Liver (tissue), 10 donors: ENCODE measurements at places on chromosomes 12 and 14. TPM values are rescaled to one million over a fixed set of nuclear protein-coding genes. Genes with fewer than 3 reads are reported as not detected.

The SYNJ2BP gene
- total RNA-seq = 22.0 TPM

The PRB2 gene
- total RNA-seq = not detected

The TAS2R20 gene
- total RNA-seq = 5.9 TPM

The DCN gene
- total RNA-seq = 87.6 TPM

The CSAD gene
- 37.1 TPM for total RNA-seq

The KRT79 gene
- not detected for total RNA-seq

The LRRC10 gene
- not detected for total RNA-seq

The HPD gene
- 31.3 TPM for total RNA-seq

The LRRIQ1 gene
- total RNA-seq = 0.05 TPM

The TAS2R42 gene
- not detected for total RNA-seq

The MOAP1 gene
- 13.2 TPM for total RNA-seq

DNA sequence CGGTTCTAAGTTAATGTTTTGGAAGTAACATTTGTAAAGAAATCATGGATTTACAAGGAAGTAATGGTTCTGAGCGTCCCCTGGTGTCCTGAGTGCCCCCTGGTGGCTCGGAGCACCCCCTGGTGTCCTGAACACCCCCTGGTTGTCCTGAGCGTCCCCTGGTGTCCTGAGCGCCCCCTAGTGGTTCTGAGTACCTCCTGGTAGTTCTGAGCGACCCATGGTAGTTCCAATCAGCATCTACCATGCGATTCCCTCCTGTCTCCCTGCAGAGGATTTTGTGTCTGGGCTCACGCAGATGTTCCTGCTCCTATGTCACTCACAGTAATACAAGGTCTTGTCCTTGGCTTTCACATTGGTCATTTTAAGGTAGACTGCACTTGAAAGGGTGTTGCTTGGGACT, 1352.9 kb downstream of the TMEM121 start:
- no peak for DNase-seq
- H3K27ac ChIP-seq = no peak overlapping the region
- no peaks in the 10 kb centered on the region for H3K4me1 ChIP-seq
- H3K27me3 ChIP-seq = no peaks in the 10 kb centered on the region

GRCh38 chr14:97224016-97224415, 426.8 kb downstream of the VRK1 start:
- H3K27ac ChIP-seq = no peak overlapping the region
- H3K4me3 ChIP-seq = no peak overlapping the region
- DNase-seq = no peak

DNA sequence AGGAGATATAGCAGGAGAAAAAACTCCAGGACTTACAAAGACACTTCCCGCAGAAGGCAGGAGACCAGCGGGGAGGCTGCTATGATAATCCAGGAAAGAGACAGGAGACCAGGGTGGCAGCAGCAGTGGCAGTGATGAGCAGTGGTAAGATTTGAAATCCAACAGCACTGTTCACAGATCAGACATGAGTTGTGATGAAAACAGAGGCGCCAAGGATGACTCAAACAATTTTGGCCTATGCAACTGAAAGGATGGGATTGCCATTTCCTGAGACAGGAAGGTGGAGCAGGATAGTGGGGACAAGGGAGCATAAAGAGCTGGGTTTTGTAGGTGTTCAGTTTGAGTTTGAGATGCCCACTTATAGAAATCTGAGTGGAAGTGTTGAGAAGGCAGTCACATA, 108.6 kb upstream of the DYRK2 start:
- H3K27ac ChIP-seq = no peak overlapping the region
- no peaks in the 10 kb centered on the region for H3K27me3 ChIP-seq
- H3K4me1 ChIP-seq = no peaks in the 10 kb centered on the region
- H3K4me3 ChIP-seq = no peak overlapping the region

- no peak overlapping the region for H3K4me3 ChIP-seq
- no peaks in the 10 kb centered on the region for H3K27me3 ChIP-seq
- H3K27ac ChIP-seq = no peak overlapping the region
- no peaks in the 10 kb centered on the region for H3K36me3 ChIP-seq
Observed at GRCh38 chr12:65636436-65636835, 187.8 kb upstream of the HMGA2 start.

DNA sequence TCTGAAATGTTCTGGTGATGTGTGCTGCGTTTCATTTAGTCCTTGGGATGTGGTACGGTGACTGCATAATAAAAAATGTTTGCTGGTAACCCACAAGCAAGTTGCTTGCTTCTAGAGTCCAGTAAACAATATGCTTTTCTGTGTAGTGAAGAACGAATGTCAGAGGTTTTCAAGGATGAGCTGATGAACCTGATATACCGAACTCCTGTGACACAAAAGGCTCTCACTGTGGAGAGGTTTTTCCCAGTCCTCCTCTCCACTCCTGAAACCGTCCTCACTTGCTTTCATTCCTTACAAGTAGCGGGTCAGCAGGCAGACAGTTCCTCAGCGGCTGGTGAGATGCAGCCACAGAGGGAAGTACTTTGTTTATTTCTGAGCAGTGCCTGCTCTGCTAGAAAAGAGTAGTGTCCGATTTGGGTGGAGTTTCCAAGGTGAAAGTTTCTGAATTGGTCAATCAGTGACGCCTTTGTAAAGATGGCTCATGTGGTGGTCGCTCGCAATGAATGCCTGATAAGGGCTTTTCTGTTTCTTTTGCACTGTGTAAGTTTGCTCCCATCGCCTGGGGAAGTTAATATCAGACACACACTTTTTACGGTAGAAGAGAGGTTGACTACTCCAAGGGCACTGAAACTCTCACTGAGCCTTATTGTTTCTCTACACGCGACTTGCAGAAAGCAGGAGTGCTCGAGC, 3.0 kb downstream of the ETV6 start:
- H3K4me3 ChIP-seq = peak overlapping the region; percentile 98
- peak overlapping the region; percentile 58 for H3K27ac ChIP-seq

DNA sequence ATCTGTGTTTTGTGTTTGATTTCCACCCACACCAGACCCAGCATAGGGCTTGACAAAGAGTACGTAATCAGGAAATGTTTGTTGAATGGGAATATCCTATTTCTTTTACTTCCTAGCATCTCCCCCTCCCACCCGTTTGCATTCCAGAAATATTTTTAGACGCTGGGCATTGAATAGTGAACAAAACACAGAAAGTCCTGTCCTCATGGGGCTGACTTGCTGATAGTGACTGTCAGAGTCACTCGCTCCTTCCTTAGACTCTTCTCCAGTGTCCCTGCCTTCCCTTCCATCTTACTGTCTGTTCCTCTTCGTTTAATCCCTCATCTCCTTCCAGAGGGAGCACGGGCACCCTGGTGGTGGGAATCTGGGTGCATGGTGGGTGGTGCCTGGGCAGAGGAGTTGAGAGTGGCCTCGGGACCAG, 53.6 kb downstream of the SLC25A47 start:
- no peaks in the 10 kb centered on the region for H3K27me3 ChIP-seq
- peaks cover 25% of the 10 kb centered on the region for H3K4me1 ChIP-seq
- DNase-seq = no peak
- H3K27ac ChIP-seq = peak overlapping the region; percentile 94
- peak overlapping the region; percentile 85 for H3K4me3 ChIP-seq

- no peak for DNase-seq
- no peaks in the 10 kb centered on the region for H3K27me3 ChIP-seq
- peaks cover 8% of the 10 kb centered on the region for H3K4me1 ChIP-seq
- H3K4me3 ChIP-seq = no peak overlapping the region
- no peaks in the 10 kb centered on the region for H3K36me3 ChIP-seq
Observed at GRCh38 chr14:101363261-101363555, 198.1 kb upstream of the DIO3 start.

DNA sequence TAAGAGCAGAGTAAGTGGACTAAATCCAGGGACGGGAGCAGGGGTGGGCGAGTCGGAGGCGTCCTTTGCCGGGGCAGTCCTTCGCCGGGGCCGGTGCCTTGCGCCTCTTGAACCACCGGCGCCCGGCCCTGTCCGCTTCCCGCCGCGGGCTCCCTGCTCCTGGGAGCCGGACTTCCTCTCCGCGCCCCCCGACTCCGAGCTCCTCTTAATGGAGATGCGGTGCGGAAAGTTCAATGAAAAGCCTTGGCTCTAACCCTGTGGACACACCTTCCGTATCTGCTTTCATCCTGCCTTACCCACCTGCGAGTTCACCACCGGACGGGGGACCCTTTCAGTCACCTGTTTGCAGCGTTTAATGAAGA, 412 bp downstream of the FGFR1OP2 start:
- peak overlapping the region; percentile 89 for H3K27ac ChIP-seq
- no peaks in the 10 kb centered on the region for H3K36me3 ChIP-seq
- no peak for DNase-seq

GRCh38 chr14:92459030-92459949, 54.3 kb upstream of the RIN3 start:
- DNase-seq = no peak
- no peaks in the 10 kb centered on the region for H3K4me1 ChIP-seq
- no peak overlapping the region for H3K4me3 ChIP-seq
- H3K27ac ChIP-seq = no peak overlapping the region
- no peaks in the 10 kb centered on the region for H3K36me3 ChIP-seq

DNA sequence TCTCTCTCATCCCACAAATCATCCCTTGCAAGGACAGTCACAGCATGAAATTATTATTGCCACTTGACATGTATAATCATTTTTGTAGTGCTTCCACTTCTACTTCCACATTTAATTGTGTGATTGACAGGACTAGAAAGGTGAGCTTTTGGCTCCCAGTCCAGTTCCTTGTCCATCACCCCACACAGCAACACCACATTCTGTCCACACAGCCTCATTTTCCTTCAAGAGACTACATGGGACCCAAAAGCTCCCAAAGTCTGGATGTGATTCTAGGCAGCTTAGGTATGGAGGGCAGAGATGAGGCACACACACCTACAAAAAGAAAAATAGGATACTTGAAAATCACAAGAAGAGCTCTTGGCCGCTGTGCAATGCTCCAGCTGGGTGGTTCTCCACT, 366.3 kb downstream of the DPF3 start:
- no peaks in the 10 kb centered on the region for H3K36me3 ChIP-seq
- H3K4me1 ChIP-seq = peaks cover 11% of the 10 kb centered on the region
- DNase-seq = no peak
- no peak overlapping the region for H3K27ac ChIP-seq
- H3K27me3 ChIP-seq = no peaks in the 10 kb centered on the region

GRCh38 chr12:89392391-89392790, 40.1 kb upstream of the DUSP6 start:
- no peaks in the 10 kb centered on the region for H3K27me3 ChIP-seq
- H3K4me1 ChIP-seq = peaks cover 34% of the 10 kb centered on the region
- no peak overlapping the region for H3K4me3 ChIP-seq
- no peak overlapping the region for H3K27ac ChIP-seq
- no peaks in the 10 kb centered on the region for H3K36me3 ChIP-seq

GRCh38 chr14:59897757-59898383, 22.1 kb upstream of the LRRC9 start:
- no peak overlapping the region for H3K4me3 ChIP-seq
- H3K27ac ChIP-seq = no peak overlapping the region
- H3K36me3 ChIP-seq = no peaks in the 10 kb centered on the region
- H3K4me1 ChIP-seq = no peaks in the 10 kb centered on the region

DNA sequence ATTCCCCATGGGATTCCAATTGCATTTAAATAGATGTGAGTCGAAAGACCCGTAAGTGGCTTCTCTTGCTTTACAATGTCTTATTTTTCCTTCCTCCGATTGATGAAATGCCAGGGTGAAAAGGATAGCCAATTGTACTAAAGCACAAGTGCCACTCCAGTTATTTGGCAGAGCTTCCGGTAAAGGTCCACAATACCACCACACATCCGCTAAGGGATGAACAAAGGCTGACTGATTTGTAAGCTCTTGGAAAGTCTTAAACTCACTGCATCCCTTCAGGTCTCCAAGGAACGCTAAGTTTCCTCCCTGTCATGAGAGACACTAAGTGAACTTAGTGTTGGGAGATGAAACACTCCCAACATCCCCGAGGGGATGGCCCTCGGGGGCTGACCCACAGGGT, 21.2 kb upstream of the RNASE1 start:
- no peaks in the 10 kb centered on the region for H3K4me1 ChIP-seq
- no peak overlapping the region for H3K27ac ChIP-seq
- H3K4me3 ChIP-seq = no peak overlapping the region
- H3K27me3 ChIP-seq = no peaks in the 10 kb centered on the region

GRCh38 chr14:87696485-87696884, 296.5 kb downstream of the GALC start:
- no peaks in the 10 kb centered on the region for H3K27me3 ChIP-seq
- no peak overlapping the region for H3K27ac ChIP-seq
- H3K4me3 ChIP-seq = no peak overlapping the region
- no peaks in the 10 kb centered on the region for H3K4me1 ChIP-seq

- no peaks in the 10 kb centered on the region for H3K4me1 ChIP-seq
- H3K27me3 ChIP-seq = no peaks in the 10 kb centered on the region
Observed at GRCh38 chr12:64194333-64195149, 27.6 kb downstream of the KICS2 start.

- DNase-seq = no peak
- no peak overlapping the region for H3K4me3 ChIP-seq
- H3K27me3 ChIP-seq = no peaks in the 10 kb centered on the region
- peaks cover 48% of the 10 kb centered on the region for H3K36me3 ChIP-seq
Observed at GRCh38 chr12:57517187-57517586, 3.1 kb downstream of the DDIT3 start.

- no peak overlapping the region for H3K27ac ChIP-seq
- H3K4me3 ChIP-seq = no peak overlapping the region
- H3K36me3 ChIP-seq = no peaks in the 10 kb centered on the region
- H3K4me1 ChIP-seq = peaks cover 18% of the 10 kb centered on the region
- peak; percentile 12 for DNase-seq
Observed at GRCh38 chr12:3668479-3669165, 84.3 kb downstream of the CRACR2A start.

DNA sequence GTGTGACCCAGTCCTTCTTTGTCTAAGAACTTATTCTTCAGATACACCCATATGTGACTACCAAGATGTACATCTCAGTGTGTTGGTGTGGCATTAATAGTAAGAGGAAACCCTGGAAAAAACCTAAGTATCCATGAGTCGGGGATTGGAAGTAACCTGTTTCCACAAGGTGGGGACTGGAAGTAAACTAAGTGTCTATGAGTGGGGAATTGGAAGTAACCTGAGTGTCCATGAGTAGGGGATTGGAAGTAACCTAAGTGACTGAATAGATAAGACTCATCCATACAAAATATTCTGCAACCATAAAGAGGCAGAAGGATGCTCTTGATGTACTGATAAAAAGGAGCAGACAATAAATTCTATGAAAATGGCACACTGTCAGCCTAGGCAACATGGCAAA, 184.7 kb downstream of the PHETA1 start:
- no peak for DNase-seq
- no peak overlapping the region for H3K4me3 ChIP-seq
- H3K36me3 ChIP-seq = peaks cover 14% of the 10 kb centered on the region
- H3K4me1 ChIP-seq = peaks cover 4% of the 10 kb centered on the region

- no peaks in the 10 kb centered on the region for H3K4me1 ChIP-seq
- H3K27ac ChIP-seq = no peak overlapping the region
- H3K4me3 ChIP-seq = no peak overlapping the region
- no peak for DNase-seq
- no peaks in the 10 kb centered on the region for H3K27me3 ChIP-seq
Observed at GRCh38 chr12:70571029-70571428, 66.2 kb downstream of the PTPRB start.

GRCh38 chr12:122366685-122367475, 55.6 kb downstream of the CLIP1 start:
- H3K27ac ChIP-seq = no peak overlapping the region
- DNase-seq = no peak
- H3K4me1 ChIP-seq = no peaks in the 10 kb centered on the region
- no peaks in the 10 kb centered on the region for H3K27me3 ChIP-seq
